ENCODE measurements at places on chromosomes 2 and 18. TPM values are rescaled to one million over a fixed set of nuclear protein-coding genes. Genes with fewer than 3 reads are reported as not detected.

DNA sequence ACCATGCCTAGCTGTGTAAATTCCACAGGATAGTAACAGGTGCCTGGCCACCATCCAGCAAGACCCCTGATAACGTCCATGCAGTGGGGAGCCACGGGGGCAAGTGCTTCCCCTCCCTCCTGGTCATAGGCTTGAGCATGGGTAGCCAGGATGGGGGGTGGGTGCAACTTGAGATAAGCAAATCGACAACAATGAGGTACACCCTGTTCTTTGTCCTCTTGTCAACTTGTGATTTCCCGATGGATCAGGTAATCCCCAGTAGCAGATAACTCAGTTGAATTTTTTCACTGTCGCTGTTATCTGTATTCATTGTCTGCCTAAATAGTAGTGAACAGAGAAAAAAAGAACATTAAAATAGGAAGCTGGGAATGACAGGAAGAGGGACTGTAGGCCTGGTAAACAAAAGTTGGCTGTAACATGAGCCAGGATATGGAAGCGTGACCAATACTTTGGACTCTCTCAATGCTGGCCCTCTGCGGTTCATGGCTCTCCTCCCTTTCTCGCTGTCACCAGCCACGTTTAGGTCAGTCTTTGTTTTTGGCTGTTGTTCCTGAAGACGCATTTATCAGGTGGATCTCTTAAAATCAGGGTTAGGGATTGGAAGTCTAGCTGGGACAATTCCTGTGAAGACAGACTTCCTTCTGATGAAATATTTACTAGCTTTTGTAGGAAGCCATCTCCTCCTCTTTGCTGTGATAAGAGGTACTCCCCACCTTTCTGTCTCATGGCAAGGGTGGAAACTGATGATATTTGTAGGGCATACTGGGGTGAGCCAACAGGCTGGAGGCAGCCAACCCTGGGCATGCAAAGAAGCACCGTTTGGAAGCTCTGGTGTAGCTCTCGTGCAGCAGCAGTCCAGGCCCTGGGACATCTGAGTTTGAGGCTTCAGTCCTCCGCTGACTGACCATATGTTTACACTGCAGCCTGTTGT, 42.4 kb downstream of the TCF7L1 start:
- H3K4me1 ChIP-seq = no peaks in the 10 kb centered on the region
- no peak overlapping the region for H3K4me3 ChIP-seq
- no peak overlapping the region for H3K27ac ChIP-seq
- no peaks in the 10 kb centered on the region for H3K36me3 ChIP-seq
- DNase-seq = no peak

GRCh38 chr2:230360028-230360427, 33.0 kb downstream of the SP140L start:
- no peak overlapping the region for H3K4me3 ChIP-seq
- no peaks in the 10 kb centered on the region for H3K27me3 ChIP-seq
- peaks cover 27% of the 10 kb centered on the region for H3K4me1 ChIP-seq
- H3K36me3 ChIP-seq = peaks cover 75% of the 10 kb centered on the region

GRCh38 chr18:54229421-54230059, 5.1 kb upstream of the MBD2 start:
- H3K4me3 ChIP-seq = no peak overlapping the region
- H3K36me3 ChIP-seq = no peaks in the 10 kb centered on the region
- peaks cover 19% of the 10 kb centered on the region for H3K4me1 ChIP-seq
- DNase-seq = peak; percentile 64
- peak overlapping the region; percentile 73 for H3K27ac ChIP-seq

GRCh38 chr2:226079671-226080181, 680.2 kb downstream of the NYAP2 start:
- no peaks in the 10 kb centered on the region for H3K36me3 ChIP-seq
- no peak for DNase-seq
- H3K4me1 ChIP-seq = no peaks in the 10 kb centered on the region
- no peak overlapping the region for H3K4me3 ChIP-seq
- H3K27ac ChIP-seq = no peak overlapping the region
- H3K27me3 ChIP-seq = no peaks in the 10 kb centered on the region

Gene AGXT
- not detected for total RNA-seq
